Hematopoietic multipotent progenitor cell treated with erythropoietin and hydrocortisone succinate and interleukin-3 and kit ligand, for 4 days (in vitro differentiated cells): ENCODE measurements at places on chromosomes 5 and 9.

DNA sequence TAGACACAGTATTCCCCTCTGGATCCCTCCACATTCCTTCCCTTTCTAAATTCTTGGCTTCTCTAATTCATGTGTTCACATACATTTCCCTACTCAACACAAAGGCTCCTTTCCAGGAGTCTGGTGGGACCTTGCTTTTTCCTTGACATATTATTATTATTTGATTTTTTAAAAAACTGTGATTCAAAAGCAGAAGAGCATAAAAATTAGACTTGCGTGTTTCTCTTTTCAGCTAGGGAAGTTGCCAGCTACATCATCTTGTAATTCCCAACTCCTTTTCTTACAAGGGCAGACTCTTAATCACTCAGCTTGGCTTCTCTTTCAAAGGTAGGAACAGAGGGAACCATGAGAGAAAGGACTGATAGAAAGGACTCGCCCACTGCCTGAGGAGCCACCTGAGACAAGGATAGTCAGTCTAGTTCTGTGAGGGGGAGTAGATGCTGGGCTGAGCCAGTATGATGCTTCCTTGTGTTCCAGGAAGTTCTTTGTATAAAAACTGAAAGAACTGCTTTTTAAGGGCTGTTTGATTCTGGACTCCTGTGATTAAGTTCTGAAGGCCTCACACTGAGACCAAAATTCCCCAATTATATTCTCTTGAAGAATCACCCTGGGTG lies 51.0 kb upstream of the DPYSL3 start:
- no peak for DNase-seq

GRCh38 chr5:86232246-86232645 lies 385.5 kb upstream of the COX7C start:
- DNase-seq: no peak

GRCh38 chr9:95005278-95006143 lies 279.0 kb downstream of the AOPEP start:
- DNase-seq: peak; percentile 12

DNA sequence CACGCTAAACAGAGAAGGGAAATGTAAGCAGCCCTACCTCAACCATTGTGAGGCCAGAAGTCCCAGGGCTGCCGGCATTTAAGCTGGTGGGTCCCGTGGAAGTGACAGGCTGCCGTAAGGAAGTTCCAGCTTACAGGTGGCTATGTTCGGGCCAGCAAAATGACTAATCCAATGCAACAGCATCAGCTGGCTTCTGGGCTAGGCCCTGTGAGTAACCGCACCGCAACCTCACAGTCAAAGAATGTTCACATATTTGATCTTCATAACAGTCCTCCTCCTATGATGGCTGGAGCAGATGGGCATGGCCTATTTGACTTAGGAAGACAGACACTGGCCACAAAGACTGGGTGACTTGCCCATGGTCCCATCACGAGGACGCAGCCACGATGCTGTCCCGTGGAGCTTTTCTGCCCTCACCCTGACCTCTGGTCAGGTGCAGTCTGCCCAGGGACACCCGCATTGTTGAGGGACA lies 88.2 kb downstream of the LIFR start:
- no peak for DNase-seq

DNA sequence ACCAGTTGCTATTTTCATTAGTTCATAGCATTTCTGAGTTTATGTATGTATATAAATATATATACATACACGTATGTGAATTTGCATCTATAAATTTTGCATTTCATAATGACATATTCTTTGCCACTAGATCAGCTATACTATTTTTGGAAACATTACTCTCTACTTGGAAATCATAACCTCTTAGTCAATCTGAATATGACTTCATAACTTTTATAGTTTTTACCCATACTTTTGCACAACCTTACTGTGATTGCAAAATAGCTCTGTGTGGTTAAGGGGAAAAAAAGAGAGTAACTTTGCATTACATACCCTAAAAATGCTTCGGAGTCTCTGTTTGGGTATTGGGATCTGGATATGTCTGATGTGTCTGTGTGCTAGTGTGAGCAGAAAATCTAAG lies 44.9 kb upstream of the ADAMTSL1 start:
- DNase-seq: no peak

DNA sequence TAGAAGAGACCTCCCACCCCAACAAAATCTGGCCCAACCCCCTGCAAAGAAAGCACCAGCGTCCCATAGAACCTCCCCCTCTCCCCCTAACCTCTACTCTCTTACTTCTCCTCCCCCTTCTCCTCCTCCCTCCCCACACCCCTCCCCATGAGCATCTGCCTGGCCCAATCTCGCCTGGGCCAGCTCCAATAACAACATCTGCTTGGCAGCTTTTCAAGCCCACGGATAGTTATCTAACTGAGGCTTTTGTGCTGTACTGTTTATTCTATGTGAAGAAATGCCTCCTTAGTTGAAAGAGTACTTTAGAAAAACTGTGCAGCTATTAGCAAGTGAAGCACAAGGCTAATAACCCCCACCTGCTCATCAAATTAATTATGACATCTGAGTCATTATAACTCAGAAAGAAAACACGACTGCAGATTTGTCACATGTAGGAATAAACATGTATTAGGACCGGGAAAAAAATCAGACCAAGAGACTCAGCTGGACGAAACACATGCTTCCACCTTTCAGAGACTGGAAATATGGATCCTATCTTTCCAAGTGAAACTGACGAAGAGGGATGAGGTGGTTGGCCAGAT lies 42.8 kb downstream of the NFIB start:
- peak; percentile 53 for DNase-seq

DNA sequence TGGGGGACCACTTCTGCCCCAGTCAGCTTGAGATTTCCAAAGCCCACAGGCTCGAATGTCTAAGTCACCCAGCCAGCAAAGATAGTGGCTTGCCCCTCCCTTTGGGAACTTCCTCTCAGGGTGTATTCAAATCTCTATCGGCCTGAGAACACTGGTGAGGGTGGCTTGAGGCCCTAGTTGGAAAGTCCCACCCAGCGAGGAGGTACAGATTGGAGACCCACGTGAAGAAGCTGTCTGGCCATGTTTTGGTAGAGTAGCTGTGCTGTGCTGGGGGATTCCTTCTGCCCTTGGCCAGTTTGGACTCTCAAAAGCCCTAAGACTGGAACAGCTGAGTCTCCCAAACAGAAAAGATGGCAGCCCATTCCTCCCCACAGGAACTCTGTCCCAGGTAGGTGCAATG lies 172.7 kb upstream of the RIOK2 start:
- DNase-seq: no peak

DNA sequence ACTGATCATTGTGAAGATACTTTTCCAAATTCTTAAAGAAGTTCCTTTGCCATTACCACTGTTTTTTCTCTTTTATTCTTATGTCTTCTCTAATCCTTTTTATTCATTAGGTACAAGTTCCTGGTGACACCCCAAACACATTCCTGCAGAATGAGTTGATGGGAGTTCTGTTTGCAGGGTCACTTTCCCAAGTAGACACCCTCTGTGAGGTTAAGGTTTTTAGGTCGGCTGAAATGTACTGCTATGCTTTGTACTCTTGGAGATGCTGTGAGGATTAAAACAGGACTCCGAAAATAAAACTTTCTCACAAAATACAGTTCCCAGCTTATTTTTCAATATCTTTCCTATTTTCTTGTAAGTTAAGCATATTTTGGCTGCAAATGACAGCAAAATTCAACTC lies 143.3 kb upstream of the TLE4 start:
- DNase-seq: no peak

DNA sequence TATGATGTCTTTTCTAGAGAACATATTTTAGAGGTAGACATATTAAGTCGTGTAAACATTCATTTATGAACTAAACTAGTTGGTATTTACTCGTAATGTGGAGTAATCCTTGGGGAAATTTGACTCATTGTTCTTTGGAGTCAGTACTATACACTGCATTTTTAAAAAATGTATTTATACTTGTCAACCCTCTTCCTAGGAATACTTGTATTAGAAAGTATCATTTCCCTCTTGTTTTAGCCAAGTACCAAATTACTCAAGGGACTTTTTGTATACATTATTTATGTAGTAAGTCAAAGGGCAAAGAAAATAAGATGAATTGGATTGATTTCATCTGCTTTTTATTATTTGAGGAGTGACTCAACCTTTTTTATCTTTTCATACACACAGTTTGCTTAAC lies 248.1 kb upstream of the IZUMO3 start:
- no peak for DNase-seq

GRCh38 chr5:116626945-116627679 lies 52.5 kb upstream of the SEMA6A start:
- DNase-seq: no peak

DNA sequence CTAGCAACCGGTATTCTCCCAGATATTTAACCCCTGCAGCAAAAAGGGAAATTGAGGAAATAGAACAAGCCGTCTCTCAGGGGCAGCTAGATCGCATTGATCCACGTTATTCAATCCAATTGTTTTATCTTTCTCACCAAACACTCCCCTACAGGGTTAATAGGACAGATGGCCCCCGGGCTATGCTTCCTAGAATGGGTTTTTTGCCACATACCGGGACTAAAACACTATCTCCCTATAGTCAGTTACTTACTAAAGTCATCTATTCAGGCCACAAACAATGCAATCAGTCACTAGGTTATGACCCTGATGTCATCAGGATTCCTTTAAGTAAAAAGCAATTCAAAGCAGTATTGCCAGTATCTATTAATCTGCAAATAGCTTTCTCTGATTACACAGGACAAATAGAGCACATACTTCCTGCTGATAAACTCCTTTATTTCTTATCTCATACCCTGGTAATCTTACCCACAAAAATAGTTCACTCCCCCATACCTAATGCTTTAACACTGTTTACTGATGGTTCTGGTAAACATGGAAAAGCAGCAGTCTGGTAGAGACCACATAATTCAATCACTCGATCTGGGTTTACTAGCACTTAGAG lies 159.0 kb downstream of the CPLANE1 start:
- peak; percentile 30 for DNase-seq

DNA sequence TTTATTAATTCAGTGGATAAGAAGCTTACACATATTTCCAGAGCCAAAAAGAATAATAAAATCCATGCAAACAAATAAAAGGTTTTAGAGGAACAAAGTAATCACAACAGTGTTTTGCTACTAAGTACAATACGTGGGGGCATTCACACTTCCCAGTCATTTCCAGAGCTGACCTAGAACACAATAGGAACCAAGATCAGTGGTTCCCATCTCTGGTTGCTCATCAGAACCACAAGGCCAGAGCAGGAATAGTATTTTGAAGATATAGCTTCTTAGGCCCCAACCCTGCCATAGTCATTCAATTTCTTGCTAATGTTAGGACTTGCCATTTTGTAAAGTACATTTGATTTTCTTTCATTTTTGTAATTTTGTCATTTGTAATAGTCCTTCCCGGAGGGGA lies 215.4 kb downstream of the NR3C1 start:
- DNase-seq: no peak

DNA sequence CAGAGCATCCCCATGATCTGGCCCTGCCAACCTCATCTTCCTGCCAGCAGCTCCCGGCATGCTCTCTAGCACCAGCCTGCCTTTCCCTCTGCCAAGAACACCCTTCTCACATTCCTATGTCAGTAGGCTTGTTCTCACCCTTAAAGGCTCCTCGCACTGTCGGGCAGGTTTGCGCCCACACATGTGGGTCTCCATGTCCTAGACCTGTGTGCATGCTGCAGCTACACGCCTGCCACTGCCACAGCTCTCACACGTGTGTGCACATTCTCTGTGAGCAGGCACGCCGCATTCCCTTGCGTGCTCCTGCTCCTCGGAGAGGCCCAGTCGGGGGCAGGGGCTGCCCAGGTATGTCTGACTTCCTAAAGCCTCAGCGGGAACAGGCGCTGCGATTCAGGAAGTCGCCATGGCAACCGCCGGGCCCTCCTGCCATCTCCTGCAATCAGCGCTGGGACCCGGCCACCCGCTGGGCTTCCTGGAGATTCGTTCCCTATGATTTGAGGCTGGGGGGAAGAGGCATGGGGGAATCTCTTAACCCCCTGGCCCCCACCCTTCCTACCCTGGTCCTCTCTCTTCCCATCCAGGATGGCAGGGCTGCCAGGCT lies 28.1 kb downstream of the NDUFA8 start:
- no peak for DNase-seq

DNA sequence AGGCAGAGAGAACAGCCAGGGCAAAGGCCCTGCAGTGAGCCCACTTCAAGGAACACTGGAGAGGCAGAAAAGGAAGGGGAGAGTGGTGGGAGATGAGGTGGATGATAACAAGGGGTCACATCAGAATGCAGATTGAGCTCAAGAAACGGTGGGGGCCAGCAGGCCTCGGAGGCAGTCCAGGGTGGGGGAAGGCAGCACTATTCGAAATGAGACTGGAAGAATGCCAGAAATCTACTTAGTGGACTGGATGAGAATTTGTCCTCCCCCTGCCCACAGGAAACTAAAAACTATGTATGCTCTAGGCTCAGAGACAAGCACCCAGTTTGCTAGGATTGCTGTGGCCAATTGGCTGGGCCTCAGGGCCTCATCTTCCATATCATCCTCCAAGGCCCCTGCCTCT lies 148.7 kb downstream of the ADAMTS12 start:
- no peak for DNase-seq

DNA sequence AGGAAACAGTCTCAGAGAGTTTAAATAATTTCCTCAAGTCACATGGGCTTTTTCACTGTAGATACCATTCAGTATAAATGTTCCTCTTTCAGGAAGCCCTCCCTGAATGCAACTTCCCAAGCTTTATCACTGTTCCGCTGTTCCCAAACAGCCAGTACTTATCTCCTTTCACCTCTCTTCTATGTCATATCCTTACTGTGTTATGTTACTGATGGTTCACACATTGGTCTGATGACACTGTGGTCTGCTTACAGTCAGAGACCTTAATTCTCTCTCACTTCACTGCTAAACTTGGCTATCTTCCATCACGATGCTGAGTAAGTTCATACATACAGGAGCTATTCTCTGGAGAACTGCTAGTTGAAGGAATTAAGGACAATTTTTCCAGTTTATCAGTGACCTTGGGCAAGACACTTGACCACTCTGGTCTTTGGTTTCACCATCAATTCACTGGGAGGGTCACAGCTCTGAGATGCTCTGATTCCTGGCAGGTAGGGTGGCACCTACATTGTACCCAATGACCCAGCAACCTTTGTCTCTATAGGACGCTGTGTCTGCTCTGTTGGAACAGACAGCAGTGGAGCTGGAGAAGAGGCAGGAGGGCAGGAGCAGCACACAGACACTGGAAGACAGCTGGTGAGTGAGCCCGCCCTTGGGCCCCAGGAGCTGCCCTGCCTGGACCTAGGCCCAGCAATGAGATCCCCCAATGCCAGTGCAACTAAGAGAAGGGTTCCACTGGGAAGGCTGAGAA lies 42.1 kb upstream of the RARS1 start:
- DNase-seq: peak; percentile 9

- DNase-seq: no peak
Measured at GRCh38 chr9:122806661-122807060, 6.7 kb downstream of the OR1K1 start.

DNA sequence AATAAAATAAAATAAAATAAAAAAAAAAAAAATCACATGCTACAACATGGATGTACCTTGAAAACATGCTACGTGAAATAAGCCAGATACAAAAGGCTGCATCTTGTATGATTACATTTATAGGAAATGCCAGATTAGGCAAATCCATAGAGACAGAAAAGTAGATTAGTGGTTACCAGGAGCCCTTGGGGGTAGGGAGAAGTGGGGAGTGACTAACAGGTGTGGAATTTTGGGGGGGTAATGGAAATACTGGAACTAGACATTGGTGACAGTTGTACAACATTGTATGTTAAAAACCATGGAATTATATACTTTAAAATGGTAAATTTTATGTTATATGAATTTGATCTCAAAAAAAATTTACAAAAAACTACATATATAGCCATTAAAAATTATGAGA lies 47.3 kb downstream of the SLC1A1 start:
- DNase-seq: no peak

GRCh38 chr5:154097031-154097430 lies 58.3 kb downstream of the MFAP3 start:
- DNase-seq: peak; percentile 16

GRCh38 chr5:169808118-169808581 lies 171.1 kb downstream of the DOCK2 start:
- no peak for DNase-seq
